ENCODE measurements at places on chromosomes 5 and 9.

DNA sequence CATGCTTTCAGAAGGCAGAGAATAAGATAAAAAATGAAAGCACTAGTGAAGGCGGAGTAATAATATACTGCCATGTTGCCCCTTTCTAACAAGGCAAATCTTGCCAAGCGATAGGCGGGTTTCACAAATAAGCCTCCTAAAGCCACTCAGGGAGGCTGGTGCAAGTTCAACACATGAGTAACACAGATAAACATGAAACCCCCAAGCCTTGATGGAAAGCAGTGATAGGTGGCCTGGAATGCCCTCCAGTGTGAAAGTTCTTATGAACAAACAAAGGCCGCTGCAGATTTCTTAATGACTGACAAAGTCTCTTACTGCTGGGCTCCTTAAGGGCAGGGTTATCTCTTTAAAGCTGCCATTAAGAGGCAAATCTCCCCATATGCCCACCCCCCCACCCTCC lies 154.7 kb downstream of the ZDHHC21 start:
- DNase-seq, result no peak

DNA sequence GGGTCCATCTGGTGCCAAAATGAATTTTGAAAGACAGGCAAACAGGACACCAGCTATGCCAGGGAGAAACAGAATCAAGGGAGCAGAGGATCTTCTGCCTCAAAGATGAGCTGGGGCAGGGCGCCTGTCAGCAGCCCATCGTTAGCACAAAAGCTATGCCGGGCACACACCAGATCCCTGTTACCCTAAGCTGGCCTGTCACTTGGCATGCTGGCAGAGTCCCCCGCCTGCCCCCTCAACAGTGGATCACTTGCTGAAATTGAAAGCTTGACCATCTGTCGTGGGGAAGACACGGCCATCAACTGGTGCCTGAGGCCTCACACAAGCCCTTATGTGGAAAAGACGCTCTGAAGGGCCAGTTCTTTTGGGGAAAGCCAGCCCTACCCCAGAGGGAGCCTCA lies 256.4 kb downstream of the EBF1 start:
- no peak for DNase-seq

DNA sequence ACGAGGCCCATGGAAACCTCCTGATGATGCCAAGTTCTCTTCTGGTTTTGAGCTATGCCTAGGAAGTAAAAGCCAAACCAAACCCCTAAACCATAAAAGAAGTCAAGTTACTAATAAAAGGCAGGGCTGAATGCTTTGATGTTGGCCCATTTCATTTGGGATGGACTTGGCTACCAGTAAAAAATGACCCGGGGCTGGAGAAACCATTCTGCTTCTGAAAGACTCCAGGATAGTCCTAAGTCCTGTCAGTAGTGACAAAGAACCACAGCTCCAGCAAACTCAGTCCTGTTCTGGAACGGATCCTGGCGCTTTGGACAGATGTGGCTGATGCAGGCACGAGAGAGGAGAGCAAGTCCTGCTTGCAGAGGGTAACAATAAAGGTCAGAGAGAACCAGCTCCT lies 68.6 kb downstream of the SH3PXD2B start:
- DNase-seq, result no peak

DNA sequence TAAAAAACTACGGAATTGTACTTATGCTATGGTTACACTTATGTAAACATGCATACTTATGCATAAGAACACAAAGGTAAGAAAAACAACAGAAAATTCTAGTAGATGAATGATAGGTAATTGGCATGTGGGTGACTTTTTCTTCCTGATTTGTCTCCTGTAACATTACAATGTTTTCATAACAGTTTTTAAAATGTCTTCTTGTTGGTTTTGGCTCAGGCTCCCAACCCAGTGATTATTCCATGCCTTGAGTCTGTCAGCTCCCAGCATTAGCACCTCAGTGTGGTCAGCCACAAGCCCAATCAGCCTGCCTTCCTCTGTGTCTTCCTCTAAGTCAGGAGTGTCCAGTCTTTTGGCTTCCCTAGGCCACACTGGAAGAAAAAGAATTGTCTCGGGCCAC lies 7.9 kb upstream of the FOXE1 start:
- DNase-seq, result no peak

DNA sequence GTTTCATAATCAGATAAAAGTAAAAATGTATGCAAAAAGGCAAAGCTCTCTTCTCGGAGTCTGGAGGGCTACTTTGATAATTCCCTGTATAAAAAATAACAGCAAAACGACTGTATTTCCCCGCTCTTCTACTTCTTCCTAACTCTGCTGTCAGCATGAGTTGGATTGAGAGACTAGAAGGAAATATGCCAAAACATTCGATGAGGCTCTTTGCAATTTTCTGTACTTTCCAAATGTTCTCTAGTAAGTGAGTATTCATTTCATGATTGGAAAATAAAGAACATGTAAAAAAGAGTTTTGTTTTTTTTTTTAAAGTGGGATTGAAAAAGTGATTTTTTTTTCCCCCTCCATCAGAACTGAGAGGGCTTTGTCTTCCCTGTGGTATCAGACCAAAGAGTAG lies 677.5 kb downstream of the ACTL7B start:
- DNase-seq, result no peak

DNA sequence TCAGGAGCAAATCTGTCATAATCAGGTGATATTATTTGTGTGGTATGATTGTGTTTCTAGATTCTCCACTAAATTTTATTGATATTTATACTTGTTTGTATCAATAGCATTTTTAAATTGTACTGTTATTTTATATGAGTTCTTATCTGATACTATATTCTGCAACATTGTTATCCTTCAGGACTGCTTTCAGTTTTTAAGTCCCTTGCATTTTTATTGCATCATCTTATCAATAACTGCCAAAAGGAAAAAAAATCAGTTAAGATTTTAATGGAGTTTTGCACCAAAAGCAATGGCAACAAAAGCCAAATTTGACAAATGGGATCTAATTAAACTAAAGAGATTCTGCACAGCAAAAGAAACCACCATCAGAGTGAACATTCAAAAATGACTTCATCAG lies 741.3 kb upstream of the CTNND2 start:
- no peak for DNase-seq

- no peak for DNase-seq
Measured at GRCh38 chr9:29637471-29638237, 2064.4 kb upstream of the C9orf72 start.

GRCh38 chr5:542319-543311 lies 18.4 kb upstream of the SLC9A3 start:
- DNase-seq, result no peak

- DNase-seq, result no peak
Measured at GRCh38 chr9:79588488-79589223, 16.9 kb downstream of the TLE4 start.

DNA sequence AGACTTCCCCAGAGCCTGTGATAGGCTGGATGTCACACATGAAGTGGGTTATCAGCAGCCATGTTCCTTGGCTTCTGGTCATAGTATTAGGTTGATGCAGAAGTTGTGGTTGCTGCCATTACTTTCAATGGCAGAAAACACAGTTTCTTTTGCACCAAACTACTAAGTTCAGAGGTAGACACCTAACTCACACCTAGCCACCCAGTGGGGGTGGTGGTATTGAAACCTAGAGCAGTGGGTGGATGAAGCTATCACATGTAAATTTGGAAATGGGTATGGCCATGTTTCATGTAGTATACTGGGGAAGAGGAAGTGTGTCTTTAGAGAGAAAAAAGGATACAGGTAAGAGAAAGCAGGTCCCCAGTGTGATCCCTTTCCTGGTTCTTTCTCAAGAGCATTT lies 347.9 kb upstream of the SEMA6A start:
- DNase-seq, result no peak

DNA sequence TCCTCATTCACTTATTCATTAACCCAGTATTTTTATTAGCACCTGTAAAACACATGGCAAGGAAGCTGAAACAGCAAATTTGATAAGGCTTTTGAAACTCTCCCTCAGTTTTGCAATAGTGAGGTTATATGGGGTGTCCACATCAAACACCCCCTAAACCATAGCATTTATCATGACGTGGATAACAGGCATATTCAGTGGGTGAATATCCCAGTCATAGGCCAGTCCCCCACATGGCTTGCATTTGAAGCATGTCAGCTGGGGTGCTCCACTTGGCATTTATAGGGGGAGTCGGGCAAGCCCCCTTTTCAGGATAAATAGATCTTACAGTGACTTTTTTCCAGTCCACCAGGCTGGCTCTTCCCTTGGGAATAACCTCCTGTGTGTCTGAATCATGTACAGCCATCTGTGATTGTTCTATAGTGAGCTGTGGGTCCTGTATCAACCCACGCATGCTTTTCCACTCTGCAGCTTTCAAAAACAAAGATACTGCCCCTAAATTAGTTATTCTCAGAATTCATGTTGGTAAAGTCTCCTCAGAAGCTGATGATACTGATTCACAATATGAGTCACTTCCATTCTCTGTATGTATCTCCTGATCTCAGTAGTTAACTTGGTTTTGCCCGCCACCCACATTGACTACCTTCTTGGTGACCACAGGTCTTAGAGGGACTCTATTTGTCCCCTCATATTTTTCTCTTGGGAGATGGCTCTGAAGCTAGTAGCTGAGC lies 84.4 kb upstream of the SPIN1 start:
- DNase-seq, result no peak

GRCh38 chr9:118561051-118561450 lies 808.2 kb downstream of the BRINP1 start:
- no peak for DNase-seq

- no peak for DNase-seq
Measured at GRCh38 chr9:994005-994404, 17.6 kb downstream of the DMRT3 start.

DNA sequence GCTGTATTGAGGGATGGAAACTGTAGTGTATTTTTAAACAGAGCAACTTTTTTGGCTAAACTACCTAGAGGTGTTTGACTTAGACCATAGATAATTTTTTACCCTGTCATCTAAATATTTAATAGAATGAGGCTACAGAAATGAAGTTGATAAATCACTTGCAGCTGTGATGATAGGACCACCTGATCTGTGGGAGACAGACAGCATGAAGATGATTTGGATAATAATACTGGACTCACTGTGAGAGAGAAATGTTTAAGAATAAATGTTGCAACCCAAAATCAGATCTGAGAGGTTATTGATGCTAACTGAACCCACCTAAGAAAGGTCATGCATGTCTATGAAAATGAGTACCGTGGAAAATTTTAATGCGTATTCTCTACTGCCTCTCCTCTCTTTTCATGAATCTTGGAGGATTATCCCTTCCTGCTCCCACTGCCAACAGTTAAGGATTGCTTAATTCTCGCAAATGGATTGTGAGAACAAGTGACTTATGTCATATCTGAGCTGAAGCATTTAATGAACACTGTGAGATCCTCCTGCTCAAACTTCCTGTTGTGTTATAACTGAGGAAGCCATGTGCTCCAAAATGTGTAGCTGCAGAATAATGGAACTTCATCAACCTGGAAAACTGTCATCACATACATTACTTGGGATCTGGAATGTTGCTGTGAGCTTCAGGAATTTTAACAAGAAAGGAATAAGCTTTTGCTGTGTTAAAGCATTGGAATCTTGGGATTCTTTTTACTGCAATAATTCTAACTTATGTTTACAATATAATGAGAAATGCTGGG lies 617.9 kb upstream of the CDH18 start:
- DNase-seq, result no peak

GRCh38 chr5:591746-592145 lies 20.4 kb upstream of the CEP72 start:
- no peak for DNase-seq

DNA sequence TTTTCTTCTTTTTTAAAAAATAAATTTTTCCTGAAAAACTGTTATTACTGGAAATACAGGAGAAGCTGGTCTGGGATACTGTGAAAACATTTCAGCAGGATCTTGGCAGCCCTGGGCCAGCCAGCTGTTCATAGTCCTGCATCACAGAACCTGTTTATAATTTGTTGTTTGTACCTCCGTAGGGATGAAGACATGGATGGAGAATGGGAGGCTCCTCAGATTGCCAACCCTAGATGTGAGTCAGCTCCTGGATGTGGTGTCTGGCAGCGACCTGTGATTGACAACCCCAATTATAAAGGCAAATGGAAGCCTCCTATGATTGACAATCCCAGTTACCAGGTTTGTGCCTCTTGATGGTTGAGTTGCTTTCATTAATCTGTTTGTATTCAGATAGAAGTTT lies 12.4 kb upstream of the MAML1 start:
- no peak for DNase-seq

DNA sequence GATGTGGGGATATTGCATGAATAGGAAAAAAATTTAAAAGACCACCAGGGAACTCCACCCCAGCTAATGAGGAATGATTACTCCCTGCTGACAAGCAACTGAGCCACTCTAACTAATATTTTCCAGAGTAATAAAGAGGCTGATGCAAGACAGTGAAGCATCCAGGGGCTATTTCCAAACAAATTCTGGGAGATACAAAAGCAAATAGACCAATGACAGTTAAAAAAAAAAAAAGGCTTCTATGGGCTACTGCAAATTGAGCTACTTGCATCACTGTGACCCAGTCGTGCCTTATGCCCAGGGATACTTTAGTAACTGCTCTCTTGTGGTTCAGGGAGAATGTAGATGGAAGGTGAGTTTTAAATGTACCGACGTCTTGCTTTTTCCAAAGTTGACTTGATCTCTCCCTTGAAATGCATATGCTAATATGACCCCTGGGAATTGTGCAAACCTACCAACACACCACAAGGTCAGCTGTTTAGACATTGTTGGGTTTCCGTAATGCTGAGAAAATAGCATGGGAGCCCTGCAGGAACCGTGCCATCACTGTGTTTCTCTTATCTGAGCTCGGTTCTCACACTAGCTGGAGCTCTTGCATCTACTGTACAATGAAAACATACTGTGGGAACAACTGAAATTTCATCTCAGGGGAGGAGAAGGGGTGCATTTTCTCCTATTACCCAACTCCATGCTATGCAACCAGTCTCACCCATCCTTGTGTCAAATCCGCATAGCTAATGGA lies 250.6 kb upstream of the MAP3K1 start:
- no peak for DNase-seq

DNA sequence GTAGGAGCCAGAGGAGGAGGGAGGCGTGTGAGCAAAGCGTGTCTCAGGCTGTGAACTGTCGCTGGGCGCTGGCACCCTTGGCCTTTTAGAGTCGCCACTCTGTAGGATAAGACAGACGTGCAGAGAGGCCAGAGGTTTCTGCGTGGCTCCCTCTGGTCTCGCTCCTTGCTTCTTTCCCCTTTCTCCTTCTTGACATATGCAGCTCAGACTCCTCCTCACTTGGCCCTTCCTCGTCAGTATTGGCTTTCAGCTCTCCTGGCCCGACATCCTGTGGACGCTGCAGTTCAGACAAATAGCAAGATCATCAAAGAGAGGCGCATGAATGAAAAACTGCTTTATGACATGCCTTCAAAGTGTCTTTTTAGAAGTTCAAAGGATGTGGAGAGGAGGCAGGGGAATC lies 116.8 kb upstream of the SPRY4 start:
- DNase-seq, result no peak
